Left forelimb (tissue), 1 donor: ENCODE measurements at places on chromosomes 7 and 10.

GRCh38 chr7:28678431-28678965 lies 266.2 kb downstream of the CREB5 start:
- no peak for DNase-seq

DNA sequence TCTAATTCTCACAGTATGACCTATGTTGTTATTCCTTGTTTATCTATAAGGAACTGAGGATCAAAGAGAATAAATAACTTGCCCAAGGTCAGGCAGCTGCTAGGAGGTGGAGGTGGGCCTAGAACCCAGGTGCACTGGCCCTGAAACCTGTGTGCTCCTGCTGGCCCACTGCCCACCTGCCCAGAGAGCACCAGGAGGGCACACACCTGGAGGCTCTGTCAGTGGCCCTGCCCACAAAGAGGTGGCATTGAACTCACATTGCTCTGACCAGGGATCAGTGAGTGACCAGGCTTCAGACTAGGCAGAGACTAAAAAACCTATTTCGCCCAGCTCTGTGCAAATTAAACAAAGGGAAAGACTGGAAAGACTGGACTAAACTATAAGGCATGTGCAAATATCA lies 210.6 kb downstream of the TNS3 start:
- DNase-seq: no peak

DNA sequence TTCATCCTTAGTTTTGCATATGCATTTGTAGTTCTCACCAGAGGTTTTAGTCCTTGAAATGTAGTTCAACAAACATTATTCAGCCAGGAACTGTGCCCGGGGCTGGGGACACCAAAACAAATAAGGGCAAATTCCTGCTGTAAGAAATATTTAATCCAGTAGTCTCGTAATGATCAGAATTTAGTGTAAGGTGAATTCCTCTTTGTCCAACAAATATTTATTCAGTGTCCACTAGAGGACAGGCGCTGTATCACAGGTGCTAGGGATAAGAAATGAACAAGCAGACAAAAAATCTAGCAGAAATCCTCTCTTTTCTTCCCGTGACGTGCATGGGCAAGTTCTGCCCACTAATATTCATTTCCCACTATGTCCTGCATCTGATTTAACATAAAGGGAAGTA lies 17.6 kb downstream of the LGI1 start:
- DNase-seq: no peak

DNA sequence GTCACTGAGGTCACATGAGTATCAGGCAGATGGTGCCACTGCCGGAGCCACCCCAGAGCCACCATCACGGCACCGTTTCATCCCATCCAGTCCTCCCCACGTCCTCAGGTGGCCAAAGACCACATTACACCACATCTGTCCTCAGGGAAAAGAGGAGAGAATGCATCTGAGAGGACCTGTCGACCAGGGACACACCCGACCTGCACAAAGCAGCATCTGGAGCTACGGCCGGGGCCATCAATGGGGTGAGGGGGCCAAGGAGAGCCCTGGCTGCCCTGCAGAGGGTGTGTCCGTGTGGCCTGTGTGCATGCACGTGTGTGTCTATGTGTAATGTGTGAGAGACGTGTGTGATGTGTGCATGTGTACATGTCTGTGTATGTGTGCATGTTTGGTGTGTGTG lies 480.6 kb downstream of the DNAJB6 start:
- no peak for DNase-seq

GRCh38 chr10:33661580-33662336 lies 327.3 kb upstream of the NRP1 start:
- no peak for DNase-seq

- DNase-seq: no peak
Measured at GRCh38 chr7:79668292-79668691, 214.8 kb upstream of the MAGI2 start.

- DNase-seq: no peak
Measured at GRCh38 chr7:138396251-138397070, 63.6 kb upstream of the TRIM24 start.

DNA sequence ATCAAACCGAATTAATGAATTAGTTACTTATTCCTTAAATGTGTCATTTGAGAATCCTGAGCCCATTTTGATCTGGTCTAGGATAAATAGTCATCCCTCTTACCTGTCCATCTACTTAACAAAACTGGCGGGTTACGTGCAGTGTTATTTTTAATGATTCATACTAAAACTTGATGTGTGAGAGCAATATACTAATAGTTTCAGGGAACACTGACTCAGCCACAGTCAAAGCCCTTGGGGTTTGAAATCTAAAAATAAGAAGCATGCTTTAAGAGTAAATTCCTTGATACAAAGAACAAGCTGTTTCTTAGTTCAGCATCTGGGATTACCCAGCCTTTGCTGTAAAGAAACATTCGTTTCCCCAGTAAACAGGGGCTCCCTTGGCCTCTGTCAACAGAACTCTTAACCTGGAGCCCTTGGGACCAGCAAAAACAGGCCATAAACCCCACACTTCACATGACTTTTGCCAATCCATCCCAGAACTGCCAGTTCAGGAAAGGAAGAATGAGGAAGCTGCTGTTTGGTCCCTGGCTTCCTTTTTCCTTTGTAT lies 370.6 kb upstream of the IGFBP3 start:
- DNase-seq: no peak

- DNase-seq: no peak
Measured at GRCh38 chr7:139741239-139741638, 36.6 kb downstream of the HIPK2 start.

DNA sequence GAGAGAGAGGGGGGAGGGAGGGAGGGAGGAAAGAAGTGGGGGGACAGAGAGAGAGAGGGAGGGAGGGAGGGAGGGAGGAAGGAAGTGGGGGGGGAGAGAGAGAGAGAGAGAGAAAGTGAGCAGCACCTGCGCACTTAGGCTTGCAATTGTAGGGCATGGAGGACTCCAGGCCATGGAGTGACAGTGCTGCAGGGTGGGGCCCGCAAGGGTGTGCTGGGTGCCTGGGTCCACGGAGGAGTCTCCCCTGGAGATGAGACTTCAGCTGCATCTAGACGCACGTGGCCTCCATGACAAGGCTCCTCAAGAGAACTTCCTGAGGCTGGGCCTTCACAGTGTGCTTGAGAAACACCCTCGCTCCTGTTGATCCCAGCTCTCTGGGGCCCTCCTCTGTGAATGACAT lies 44.5 kb downstream of the CLRN3 start:
- DNase-seq: no peak

- no peak for DNase-seq
Measured at GRCh38 chr10:51397695-51398094, 301.7 kb downstream of the CSTF2T start.

DNA sequence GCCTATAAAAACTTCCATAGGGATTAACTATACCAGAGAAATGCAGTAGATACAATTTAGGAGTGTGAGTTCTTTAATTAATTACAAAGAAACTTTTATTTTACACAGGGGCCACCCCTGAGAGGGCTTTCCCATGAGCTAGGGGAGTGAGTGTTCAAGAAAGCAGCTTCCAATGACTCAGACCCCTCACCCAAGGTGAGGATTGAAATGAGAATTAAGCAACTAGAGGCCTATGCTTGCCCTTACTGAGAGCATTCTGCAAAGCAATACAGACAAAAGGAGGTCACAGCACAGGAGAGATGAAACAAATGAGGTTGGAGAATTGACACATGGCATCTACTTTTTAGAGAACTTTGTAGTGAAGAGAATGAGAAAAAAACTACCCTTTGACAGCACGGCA lies 301.8 kb downstream of the WDR11 start:
- no peak for DNase-seq

GRCh38 chr7:27661811-27662489 lies 733 bp downstream of the HIBADH start:
- peak; percentile 68 for DNase-seq

DNA sequence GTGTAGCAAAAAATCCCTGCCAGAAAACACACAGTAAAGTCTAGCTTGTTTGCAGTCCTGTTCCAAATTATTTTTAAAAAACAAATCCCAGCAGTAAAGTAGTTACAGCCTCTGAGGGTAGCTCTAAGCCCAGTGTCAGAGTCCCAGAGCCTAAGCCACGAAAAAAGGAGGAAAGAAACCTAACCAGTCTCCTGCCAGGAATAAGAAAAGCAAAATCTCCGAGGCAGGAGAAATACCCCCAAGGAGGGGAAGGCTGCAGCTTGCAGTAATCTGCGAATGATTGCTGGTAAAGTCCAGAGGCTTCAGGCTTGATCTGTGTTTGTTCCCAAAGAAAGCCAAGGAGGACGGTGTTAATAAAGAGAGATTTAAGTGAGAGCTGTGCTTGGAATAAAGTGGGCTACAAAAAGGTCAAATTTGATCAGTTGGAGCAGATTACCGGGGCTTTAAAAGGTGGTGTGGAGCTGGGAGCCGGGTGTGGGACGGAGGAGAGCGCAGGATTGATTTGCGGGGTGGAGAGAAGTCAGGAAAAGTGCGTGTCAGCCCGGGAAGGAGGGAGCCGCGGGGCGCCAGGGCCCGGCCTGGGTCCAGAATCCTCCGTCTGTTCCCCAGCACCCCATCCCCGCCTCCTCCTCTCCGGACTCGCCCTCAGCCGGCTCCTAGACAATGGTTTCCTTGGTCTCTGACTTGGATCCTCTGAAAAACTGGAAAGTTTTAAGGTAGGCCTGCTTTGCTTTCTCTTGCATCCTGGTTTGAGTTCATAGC lies 219.4 kb upstream of the CELF2 start:
- DNase-seq: peak; percentile 74

- no peak for DNase-seq
Measured at GRCh38 chr7:113367041-113367586, 248.8 kb upstream of the SMIM30 start.

- no peak for DNase-seq
Measured at GRCh38 chr7:90965211-90965610, 299.0 kb upstream of the FZD1 start.

DNA sequence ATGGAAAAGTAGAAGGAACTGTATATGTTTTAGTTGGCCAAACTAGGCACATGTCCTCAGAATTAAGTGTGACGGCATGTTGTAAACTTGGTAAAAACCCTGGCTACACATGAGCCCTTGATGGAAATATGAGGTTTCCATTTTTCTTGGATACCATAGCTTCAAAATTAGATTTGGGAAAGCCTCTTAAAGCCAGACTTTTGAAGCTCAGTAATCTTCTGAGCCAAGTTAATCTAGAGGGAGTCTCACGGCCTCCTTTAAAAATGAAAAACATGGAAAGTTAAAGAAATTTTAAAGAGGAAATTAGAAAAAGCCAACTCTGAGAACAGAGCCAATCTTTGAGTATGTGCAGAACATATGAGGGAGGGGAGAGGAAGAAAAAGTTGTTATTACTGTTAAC lies 376.0 kb downstream of the CTNNA3 start:
- DNase-seq: no peak

GRCh38 chr7:11327633-11328032 lies 354.0 kb downstream of the PHF14 start:
- no peak for DNase-seq

DNA sequence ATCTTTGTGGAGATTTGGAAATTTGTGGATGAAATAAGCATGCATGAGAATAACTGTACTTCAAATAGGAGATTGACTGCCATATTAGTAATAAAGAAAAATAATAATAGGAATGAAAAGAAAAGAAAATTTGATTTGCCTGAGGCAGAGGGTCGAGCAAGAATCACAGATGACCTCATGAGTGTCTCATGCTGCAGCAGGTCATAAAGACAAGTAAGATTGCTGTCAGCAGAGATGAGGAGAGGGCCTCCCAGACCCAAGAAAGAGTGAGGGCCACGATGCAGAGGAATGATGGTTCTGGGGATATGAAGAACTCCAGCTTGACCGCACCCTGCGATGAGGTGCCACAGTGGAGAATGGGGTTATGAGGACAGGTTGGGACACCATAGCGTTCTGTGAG lies 39.2 kb downstream of the TOMM7 start:
- DNase-seq: no peak

- DNase-seq: no peak
Measured at GRCh38 chr10:10869592-10869991, 148.1 kb upstream of the CELF2 start.

- no peak for DNase-seq
Measured at GRCh38 chr10:59366290-59366689, 3.9 kb upstream of the FAM13C start.

DNA sequence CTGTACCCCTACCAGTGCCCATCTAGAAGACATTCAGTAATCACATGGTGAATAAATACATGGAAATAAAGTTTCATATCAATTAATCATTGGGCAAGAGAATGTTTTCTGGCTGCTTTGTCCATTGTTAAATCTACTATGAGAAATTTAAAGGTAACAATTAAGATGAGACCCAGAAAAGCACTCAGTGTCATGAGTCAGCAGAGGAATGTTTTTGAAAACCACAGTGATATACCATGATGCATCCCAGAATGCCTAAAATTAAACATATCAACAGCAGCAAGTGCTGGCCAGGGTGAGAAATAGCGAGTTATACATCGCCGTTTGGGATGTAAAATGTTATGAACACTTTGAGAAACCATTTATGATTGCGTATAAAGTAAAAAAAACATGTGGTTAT lies 825.3 kb upstream of the C7orf33 start:
- no peak for DNase-seq

- DNase-seq: no peak
Measured at GRCh38 chr10:13193637-13194036, 32.3 kb downstream of the MCM10 start.

DNA sequence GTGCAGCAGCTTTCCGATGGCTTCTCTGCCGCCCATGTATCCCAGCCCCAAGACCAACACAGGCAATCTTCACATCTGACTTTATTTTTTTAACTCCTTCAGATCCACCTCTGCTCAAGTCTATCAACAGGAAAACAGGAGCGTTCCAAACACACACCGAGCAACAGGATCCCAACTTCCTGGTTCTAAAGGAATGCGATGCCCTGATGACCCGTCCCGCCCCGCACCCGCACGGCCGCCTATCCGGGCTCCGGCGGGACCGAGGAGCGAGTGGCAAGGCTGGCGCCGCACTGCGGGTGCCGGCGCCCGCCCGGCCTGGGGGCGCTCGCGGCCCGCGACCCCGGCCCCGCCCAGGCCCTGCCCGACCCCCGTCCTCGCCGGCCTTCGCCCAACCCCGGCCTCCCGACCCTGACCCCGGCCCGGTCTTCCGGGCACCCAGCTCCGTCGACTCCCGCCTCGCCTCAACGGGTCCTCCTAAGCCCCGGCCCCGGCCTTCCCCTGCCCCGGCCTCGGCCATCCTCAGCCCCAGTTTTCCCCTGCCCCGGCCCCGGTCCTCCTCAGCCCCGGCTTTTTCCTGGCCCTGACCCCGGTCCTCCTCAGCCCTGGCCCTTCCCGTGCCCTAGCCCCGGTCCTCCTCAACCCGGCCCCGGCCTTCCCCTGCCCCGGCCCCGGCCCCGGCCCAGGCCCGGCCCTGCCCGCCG lies 730 bp downstream of the LARP4B start:
- DNase-seq: no peak
